ENCODE measurements at places on chromosomes 3 and 15.

GRCh38 chr15:91508633-91509032 lies 344.9 kb upstream of the SLCO3A1 start:
- H3K36me3 ChIP-seq, result no peaks in the 10 kb centered on the region
- no peaks in the 10 kb centered on the region for H3K27me3 ChIP-seq
- DNase-seq, result no peak
- no peak overlapping the region for H3K4me3 ChIP-seq
- H3K4me1 ChIP-seq, result no peaks in the 10 kb centered on the region
- H3K27ac ChIP-seq, result no peak overlapping the region

DNA sequence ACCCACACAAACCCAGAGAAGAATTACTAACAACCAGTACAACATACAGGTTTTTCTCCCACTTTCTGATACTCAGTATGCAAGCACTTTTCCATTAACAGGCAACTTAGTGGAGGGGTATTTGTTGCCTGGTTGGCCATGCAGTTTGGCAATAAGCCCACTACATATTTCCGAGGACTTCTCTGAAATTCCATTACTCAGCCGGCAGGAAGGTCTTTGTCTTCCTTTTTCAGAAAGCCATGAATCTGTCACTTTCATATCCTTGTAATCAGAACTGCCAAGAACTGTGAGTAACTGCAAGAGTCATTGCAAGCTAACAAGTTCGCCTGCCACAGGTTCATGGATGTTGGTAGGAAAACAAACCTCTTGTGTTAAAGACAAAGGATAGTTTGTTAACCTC lies 422.3 kb upstream of the ROBO1 start:
- no peaks in the 10 kb centered on the region for H3K4me1 ChIP-seq
- peak overlapping the region; percentile 59 for H3K27ac ChIP-seq
- DNase-seq, result peak; percentile 68

GRCh38 chr3:43391621-43392020 lies 105.3 kb downstream of the SNRK start:
- no peak overlapping the region for H3K4me3 ChIP-seq
- no peak for DNase-seq
- H3K4me1 ChIP-seq, result peaks cover 4% of the 10 kb centered on the region
- H3K27ac ChIP-seq, result no peak overlapping the region

- no peak overlapping the region for H3K27ac ChIP-seq
- H3K4me3 ChIP-seq, result no peak overlapping the region
- no peaks in the 10 kb centered on the region for H3K36me3 ChIP-seq
- DNase-seq, result no peak
Measured at GRCh38 chr3:36512555-36512954, 132.3 kb downstream of the STAC start.

Measured in mesenchymal stem cell (in vitro differentiated cells and primary cell).